Type B pancreatic cell (in vitro differentiated cells): ENCODE measurements at places on chromosomes 12 and 14.
A peak's percentile ranks its signal among the peaks of the same experiment; 100 is the strongest.

GRCh38 chr12:57188090-57188425 is 28.5 kb upstream of the NXPH4 start:
- no peak for DNase-seq
- H3K27me3 ChIP-seq, result no peaks in the 10 kb centered on the region
- H3K36me3 ChIP-seq, result peaks cover 13% of the 10 kb centered on the region
- no peak overlapping the region for H3K27ac ChIP-seq
- no peak overlapping the region for H3K4me3 ChIP-seq

DNA sequence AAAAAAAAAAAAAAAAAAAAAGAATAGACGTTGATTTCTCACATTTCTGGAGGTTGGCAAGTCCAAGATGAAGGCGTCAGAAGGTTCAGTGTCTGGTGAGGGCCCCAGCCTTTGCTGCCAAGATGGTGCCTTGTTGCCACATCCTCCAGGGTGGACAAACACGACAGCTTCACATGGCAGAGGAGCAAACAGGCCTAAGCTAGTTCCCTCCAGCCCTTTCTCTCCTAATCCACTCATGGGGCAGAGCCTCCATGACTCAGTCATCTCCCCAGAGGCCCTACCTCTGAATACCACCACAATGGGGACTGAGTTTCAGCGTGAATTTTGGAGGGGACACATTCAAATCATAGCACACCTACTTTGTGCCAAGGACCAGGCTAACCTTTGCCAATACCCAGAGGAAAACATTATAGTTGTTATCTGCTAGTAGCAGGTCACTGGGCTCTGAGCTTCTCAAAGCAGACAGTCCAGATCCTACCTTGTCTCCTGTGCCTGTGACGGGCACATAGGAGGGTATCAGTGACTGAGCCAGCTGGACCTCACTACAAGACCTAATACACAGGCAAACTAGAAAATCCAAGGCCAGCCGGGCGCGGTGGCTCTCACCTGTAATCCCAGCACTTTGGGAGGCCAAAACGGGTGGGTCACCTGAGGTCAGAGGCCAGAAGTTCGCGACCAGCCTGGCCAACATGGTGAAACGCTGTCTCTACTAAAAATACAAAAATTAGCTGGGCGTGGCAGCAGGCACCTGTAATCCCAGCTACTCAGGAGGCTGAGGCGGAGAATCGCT is 10.5 kb upstream of the BCL11B start:
- no peak overlapping the region for H3K4me3 ChIP-seq
- H3K27ac ChIP-seq, result no peak overlapping the region
- peaks cover 2% of the 10 kb centered on the region for H3K4me1 ChIP-seq
- H3K27me3 ChIP-seq, result peaks cover 47% of the 10 kb centered on the region

- H3K27me3 ChIP-seq, result peaks cover 6% of the 10 kb centered on the region
- H3K4me3 ChIP-seq, result no peak overlapping the region
- peaks cover 30% of the 10 kb centered on the region for H3K4me1 ChIP-seq
- H3K27ac ChIP-seq, result no peak overlapping the region
- DNase-seq, result no peak
- H3K36me3 ChIP-seq, result no peaks in the 10 kb centered on the region
Measured at GRCh38 chr14:98944989-98945388, 327.0 kb downstream of the BCL11B start.

DNA sequence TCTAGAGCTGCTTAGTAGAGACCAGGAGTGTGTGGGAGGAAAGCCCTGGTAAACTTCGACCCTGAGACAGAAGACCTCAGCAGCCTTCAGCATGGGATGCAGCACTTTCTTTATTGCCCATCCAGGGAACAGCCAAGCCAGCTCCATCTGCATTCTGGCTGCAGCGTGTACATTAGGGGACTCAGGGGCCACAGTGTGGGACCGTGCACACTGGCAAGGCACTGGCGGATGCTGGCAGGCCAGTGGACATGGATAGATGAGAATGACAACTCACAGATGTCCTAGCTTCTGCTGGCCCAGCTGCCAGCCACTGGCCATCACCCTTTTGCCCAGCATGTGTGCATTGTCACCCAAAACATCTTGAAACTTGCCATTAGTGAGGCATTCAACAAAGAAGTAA is 12.5 kb downstream of the PLD4 start:
- H3K27ac ChIP-seq, result no peak overlapping the region
- DNase-seq, result no peak
- no peaks in the 10 kb centered on the region for H3K36me3 ChIP-seq
- no peak overlapping the region for H3K4me3 ChIP-seq
- peaks cover 70% of the 10 kb centered on the region for H3K27me3 ChIP-seq
- no peaks in the 10 kb centered on the region for H3K4me1 ChIP-seq

- no peaks in the 10 kb centered on the region for H3K36me3 ChIP-seq
- H3K4me3 ChIP-seq, result no peak overlapping the region
- peak; percentile 82 for DNase-seq
- H3K4me1 ChIP-seq, result peaks cover 11% of the 10 kb centered on the region
- H3K27ac ChIP-seq, result no peak overlapping the region
Measured at GRCh38 chr14:100662879-100663760, 63.6 kb upstream of the DLK1 start.

GRCh38 chr12:47817272-47818006 is 2.3 kb downstream of the HDAC7 start:
- H3K4me3 ChIP-seq, result peak overlapping the region; percentile 91
- H3K27ac ChIP-seq, result peak overlapping the region; percentile 82
- no peak for DNase-seq
- H3K4me1 ChIP-seq, result peaks cover 62% of the 10 kb centered on the region
- no peaks in the 10 kb centered on the region for H3K36me3 ChIP-seq

DNA sequence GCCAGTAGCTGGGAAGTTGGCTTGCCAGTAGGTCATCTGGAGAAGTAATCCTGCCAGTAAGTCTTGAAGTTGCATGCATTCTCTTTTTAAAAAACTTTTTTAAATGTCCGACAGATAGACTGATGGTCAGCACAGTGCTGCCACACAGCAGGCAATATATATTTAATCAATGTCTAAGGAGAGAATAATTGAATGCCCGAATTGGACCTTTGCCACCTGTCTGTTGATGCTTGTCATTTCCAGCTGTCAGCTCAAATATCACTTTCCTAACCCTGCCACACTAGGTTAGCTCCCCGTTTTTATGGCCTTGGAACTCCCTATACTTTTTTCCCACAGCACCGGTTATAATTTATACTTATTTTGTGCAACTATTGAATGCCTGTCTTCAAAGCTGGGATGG is 2.1 kb upstream of the SLC15A4 start:
- no peak for DNase-seq
- no peak overlapping the region for H3K27ac ChIP-seq
- no peak overlapping the region for H3K4me3 ChIP-seq
- peaks cover 9% of the 10 kb centered on the region for H3K36me3 ChIP-seq
- H3K4me1 ChIP-seq, result peaks cover 21% of the 10 kb centered on the region
- H3K27me3 ChIP-seq, result no peaks in the 10 kb centered on the region

- no peaks in the 10 kb centered on the region for H3K4me1 ChIP-seq
- H3K4me3 ChIP-seq, result no peak overlapping the region
- H3K27ac ChIP-seq, result no peak overlapping the region
- H3K36me3 ChIP-seq, result no peaks in the 10 kb centered on the region
- peaks cover 9% of the 10 kb centered on the region for H3K27me3 ChIP-seq
Measured at GRCh38 chr14:23454445-23454856, 15.1 kb upstream of the NGDN start.
